Airway epithelial cell (primary cell): ENCODE measurements at places on chromosomes 2 and 18. TPM values are rescaled to one million over a fixed set of nuclear protein-coding genes. Genes with fewer than 3 reads are reported as not detected.

Gene CXCR4
- not detected in 2 replicates for total RNA-seq

Gene GAD1
- 2.6 TPM in 1 of 2 replicates, not detected in the other for total RNA-seq

Gene NMUR1
- total RNA-seq, result 0.05 TPM in 1 of 2 replicates, not detected in the other

Gene TBR1
- total RNA-seq, result not detected in 2 replicates

Gene BUB1
- total RNA-seq, result 19.9 and 31.2 TPM in 2 replicates

Gene PIEZO2
- total RNA-seq, result 0.09 and 0.78 TPM in 2 replicates

Gene ALPP
- not detected in 2 replicates for total RNA-seq

Gene PMAIP1
- total RNA-seq, result 6.3 and 8.0 TPM in 2 replicates

Gene MRPL19
- 59.7 and 66.9 TPM in 2 replicates for total RNA-seq

Gene CAVIN2
- total RNA-seq, result 4.9 and 7.9 TPM in 2 replicates

Gene CDH2
- total RNA-seq, result 0.56 and 1.3 TPM in 2 replicates

Gene RAD51AP2
- total RNA-seq, result 0.05 and 0.14 TPM in 2 replicates

Gene CPO
- not detected in 2 replicates for total RNA-seq

Gene SPP2
- total RNA-seq, result not detected in 2 replicates

Gene SFXN5
- total RNA-seq, result 5.2 and 7.6 TPM in 2 replicates

Gene KCNK3
- not detected in 2 replicates for total RNA-seq

Gene MARCO
- not detected in 2 replicates for total RNA-seq

Gene FOXD4L1
- 0.05 TPM in 1 of 2 replicates, not detected in the other for total RNA-seq

Gene CIB4
- not detected in 2 replicates for total RNA-seq

Gene SERPINB10
- 0.23 and 0.28 TPM in 2 replicates for total RNA-seq

Gene NOSTRIN
- total RNA-seq, result 0.42 and 0.92 TPM in 2 replicates

Gene SULT1C4
- total RNA-seq, result not detected in 2 replicates

Gene SKA1
- total RNA-seq, result 6.5 and 12.6 TPM in 2 replicates

Gene ZNF892
- total RNA-seq, result 2.5 and 2.7 TPM in 2 replicates

Gene INPP5D
- 24.9 and 33.6 TPM in 2 replicates for total RNA-seq

Gene ZEB2
- total RNA-seq, result 0.05 and 0.07 TPM in 2 replicates

Gene SLC8A1
- total RNA-seq, result 1.1 TPM in 2 replicates

Gene DLX1
- not detected in 2 replicates for total RNA-seq

Gene NDC80
- total RNA-seq, result 13.1 and 13.9 TPM in 2 replicates

Gene PLGLB2
- not detected in 2 replicates for total RNA-seq

Gene CD226
- 0.14 TPM in 1 of 2 replicates, not detected in the other for total RNA-seq

Gene EFR3B
- 0.23 and 0.28 TPM in 2 replicates for total RNA-seq

Gene LIMS2
- not detected in 2 replicates for total RNA-seq

Gene GALNT5
- 48.1 and 67.4 TPM in 2 replicates for total RNA-seq

Gene ALPI
- not detected in 2 replicates for total RNA-seq

Gene DNER
- 3.1 and 5.1 TPM in 2 replicates for total RNA-seq

Gene COL3A1
- 16.9 and 18.9 TPM in 2 replicates for total RNA-seq

Gene C2orf66
- total RNA-seq, result 0.09 and 0.56 TPM in 2 replicates

Gene LOXHD1
- not detected in 2 replicates for total RNA-seq

Gene APOB
- total RNA-seq, result not detected in 2 replicates

Gene SERPINB4
- total RNA-seq, result 4.0 and 5.0 TPM in 2 replicates

Gene ANKRD36B
- 4.7 and 7.5 TPM in 2 replicates for total RNA-seq

Gene GPR75
- 0.05 and 0.78 TPM in 2 replicates for total RNA-seq

Gene MAL
- 6.1 and 8.5 TPM in 2 replicates for total RNA-seq

Gene KHK
- total RNA-seq, result 2.2 and 4.6 TPM in 2 replicates

Gene ITGB1BP1
- 46.2 and 56.2 TPM in 2 replicates for total RNA-seq

Gene CGREF1
- 0.70 and 3.2 TPM in 2 replicates for total RNA-seq

Gene GNLY
- total RNA-seq, result not detected in 2 replicates

Gene TMEM17
- total RNA-seq, result 2.3 and 2.6 TPM in 2 replicates

Gene PTPRM
- 17.3 and 22.3 TPM in 2 replicates for total RNA-seq

Gene DYNC1I2
- total RNA-seq, result 104 and 105 TPM in 2 replicates

Gene ALPG
- total RNA-seq, result not detected in 2 replicates

Gene IL1F10
- 0.78 TPM in 1 of 2 replicates, not detected in the other for total RNA-seq

Gene ERBB4
- total RNA-seq, result 0.09 TPM in 1 of 2 replicates, not detected in the other

Gene YIPF4
- 9.1 and 12.9 TPM in 2 replicates for total RNA-seq

Gene OR6B2
- total RNA-seq, result not detected in 2 replicates
